Tongue (tissue), 3 donors: ENCODE measurements at places on chromosomes 16 and 17.
A peak's percentile ranks its signal among the peaks of the same experiment; 100 is the strongest.

- DNase-seq, result no peak
Observed at GRCh38 chr16:797120-797420, 3.5 kb downstream of the GNG13 start.

- no peak for DNase-seq
Observed at GRCh38 chr17:15648386-15648785, 28.9 kb upstream of the FBXW10B start.

- DNase-seq, result peak; percentile 78
Observed at GRCh38 chr16:56931271-56931891, 561 bp upstream of the HERPUD1 start.

DNA sequence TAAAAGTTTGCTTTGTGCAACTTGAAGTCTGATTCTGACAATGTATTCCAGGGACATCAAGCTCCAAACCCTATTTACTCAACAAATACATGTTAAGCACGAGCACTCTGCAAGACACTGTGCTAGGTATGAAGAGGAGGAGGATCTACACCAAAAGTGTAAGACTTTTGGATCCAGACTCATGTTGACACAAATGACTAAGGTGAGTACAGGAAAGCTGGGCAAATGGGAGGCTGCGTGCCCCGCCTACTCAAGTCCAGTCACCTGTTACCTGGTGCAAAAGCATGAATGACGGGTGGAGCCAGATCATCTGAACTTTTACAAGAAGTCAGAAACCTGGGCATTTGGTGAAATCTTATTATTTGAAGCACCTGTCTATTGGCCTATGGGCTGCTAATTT, 120.7 kb downstream of the ABCC12 start:
- no peak for DNase-seq

- peak; percentile 79 for DNase-seq
Observed at GRCh38 chr17:40490289-40490853, 11.1 kb downstream of the TNS4 start.

GRCh38 chr17:75352079-75352569, 53.4 kb downstream of the GRB2 start:
- peak; percentile 65 for DNase-seq
